IMR-90 (cell line): ENCODE measurements at places on chromosomes 4 and X. TPM values are rescaled to one million over a fixed set of nuclear protein-coding genes. Genes with fewer than 3 reads are reported as not detected.

DNA sequence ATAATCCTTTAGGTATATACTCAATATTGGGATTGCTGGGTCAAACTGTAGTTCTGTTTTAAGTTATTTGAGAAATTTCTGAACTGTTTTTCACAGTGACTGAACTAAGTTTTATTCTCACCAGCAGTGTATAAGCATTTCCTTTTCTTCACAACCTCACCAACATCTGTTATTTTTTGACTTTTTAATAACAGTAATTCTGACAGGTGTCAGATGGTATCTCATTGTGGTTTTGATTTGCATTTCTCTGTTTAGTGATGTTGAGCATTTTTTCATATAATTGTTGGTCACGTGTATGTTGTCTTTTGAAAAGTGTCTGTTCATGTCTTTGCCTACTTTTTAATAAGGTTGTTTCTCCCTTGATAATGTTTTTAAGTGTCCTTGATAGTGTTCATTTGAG is 112.6 kb downstream of the LINC00632 start:
- H3K36me3 ChIP-seq = no peaks in the 10 kb centered on the region
- H3K4me3 ChIP-seq = no peak overlapping the region
- DNase-seq = no peak
- H3K27me3 ChIP-seq = no peaks in the 10 kb centered on the region
- no peaks in the 10 kb centered on the region for H3K4me1 ChIP-seq

GRCh38 chrX:47502316-47503125 is 19.5 kb upstream of the ZNF41 start:
- peaks cover 5% of the 10 kb centered on the region for H3K4me1 ChIP-seq
- H3K4me3 ChIP-seq = no peak overlapping the region
- DNase-seq = peak; percentile 61
- H3K27me3 ChIP-seq = 0 out of 2 replicates have a peak, but pooled peaks cover 2% of the 10 kb centered on the region

GRCh38 chrX:54484666-54485065 is 11.4 kb downstream of the FGD1 start:
- no peak overlapping the region for H3K27ac ChIP-seq
- H3K4me3 ChIP-seq = no peak overlapping the region
- no peaks in the 10 kb centered on the region for H3K36me3 ChIP-seq
- no peak for DNase-seq

The FGF2 gene
- 27.1 and 54.4 TPM in 2 replicates for total RNA-seq

The GPRASP3 gene
- 6.9 and 8.1 TPM in 2 replicates for total RNA-seq
